T follicular helper cell (primary cell): ENCODE measurements at places on chromosomes 5 and 9.

GRCh38 chr9:91734371-91734981 lies 215.6 kb downstream of the ROR2 start:
- DNase-seq, result peak; percentile 27

GRCh38 chr5:14142202-14142826 lies 828 bp upstream of the TRIO start:
- DNase-seq, result no peak

GRCh38 chr5:134634227-134634626 lies 1.6 kb upstream of the SAR1B start:
- no peak for DNase-seq

- DNase-seq, result no peak
Measured at GRCh38 chr5:112718344-112718743, 19.3 kb upstream of the APC start.

- no peak for DNase-seq
Measured at GRCh38 chr9:121333950-121334773, 35.9 kb downstream of the STOM start.

DNA sequence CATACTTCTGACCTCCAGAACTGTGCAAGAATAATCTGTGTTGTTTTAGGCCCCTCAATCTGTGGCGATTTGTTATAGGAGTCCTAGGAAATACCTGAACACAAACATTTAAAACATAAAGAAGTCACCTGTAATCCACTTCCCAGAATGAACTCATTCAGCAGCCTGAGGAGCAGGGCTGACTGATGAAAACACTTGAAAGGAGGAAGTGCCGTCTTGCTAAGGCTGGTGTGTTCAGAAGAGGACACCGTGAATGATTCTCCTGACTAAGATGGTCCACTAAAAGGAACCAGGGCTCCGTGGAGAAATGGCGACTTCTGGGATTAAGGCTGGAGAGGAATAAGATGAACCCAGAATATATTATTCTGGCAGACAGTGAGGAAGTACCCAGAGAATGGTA lies 18.7 kb upstream of the MARCHF6 start:
- DNase-seq, result no peak

DNA sequence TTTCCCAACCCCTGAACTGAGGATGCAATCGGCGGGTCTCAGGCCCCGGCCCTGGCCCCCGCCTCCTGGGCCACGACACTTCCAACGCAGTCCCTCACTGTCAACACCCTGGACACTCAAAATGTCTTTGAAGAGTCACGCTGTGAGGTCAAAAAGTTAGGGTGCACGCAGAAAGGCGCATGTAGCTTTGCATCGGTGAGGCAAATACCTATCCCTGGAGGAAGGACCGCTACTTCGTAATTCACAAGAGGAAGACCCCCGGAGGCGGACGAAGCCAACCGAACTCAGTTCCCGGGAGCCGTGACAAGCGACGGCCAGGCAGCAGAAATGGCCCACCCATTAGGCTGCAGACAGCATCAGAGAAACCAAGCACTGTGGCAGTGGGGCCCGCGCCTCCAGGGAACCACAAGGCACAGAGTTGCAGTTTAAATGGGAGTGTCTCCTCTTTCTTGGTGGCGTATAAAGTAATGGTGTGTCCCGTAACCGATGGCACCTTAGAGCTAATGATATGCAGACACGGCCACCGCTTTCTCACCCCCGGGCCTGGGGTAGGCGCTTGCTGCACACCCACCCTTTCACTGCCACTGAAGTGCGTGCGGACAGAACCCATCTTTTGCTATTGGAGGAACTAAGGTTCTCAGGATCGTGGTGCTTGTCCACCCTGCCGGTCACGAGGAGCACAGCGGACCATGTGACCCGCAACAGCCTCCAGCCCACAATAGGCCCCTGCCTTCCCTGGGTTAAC lies 9.0 kb downstream of the ADAMTS2 start:
- DNase-seq, result no peak

DNA sequence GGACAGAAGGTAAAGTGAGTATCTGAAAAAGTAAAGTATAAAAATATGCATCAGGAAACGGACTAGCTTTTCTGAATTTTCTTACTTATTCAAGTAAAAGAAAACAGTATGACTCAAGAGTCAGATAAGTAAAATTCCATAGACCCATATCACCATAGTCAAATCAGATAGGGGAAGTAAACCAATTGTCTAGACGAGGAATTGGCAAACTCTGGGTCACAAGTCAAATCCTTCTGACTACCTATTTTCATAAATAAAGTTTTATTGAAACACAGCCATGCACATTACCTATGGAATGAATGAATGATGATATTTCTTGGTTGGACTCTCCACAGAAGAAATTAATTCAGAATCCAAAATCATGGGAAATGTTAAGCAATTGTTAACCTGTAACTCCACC lies 59.1 kb upstream of the TMC1 start:
- no peak for DNase-seq

- no peak for DNase-seq
Measured at GRCh38 chr9:99607842-99608448, 213.7 kb upstream of the NR4A3 start.
